Spinal cord (tissue), 10 donors: ENCODE measurements at places on chromosomes 3 and 15.

DNA sequence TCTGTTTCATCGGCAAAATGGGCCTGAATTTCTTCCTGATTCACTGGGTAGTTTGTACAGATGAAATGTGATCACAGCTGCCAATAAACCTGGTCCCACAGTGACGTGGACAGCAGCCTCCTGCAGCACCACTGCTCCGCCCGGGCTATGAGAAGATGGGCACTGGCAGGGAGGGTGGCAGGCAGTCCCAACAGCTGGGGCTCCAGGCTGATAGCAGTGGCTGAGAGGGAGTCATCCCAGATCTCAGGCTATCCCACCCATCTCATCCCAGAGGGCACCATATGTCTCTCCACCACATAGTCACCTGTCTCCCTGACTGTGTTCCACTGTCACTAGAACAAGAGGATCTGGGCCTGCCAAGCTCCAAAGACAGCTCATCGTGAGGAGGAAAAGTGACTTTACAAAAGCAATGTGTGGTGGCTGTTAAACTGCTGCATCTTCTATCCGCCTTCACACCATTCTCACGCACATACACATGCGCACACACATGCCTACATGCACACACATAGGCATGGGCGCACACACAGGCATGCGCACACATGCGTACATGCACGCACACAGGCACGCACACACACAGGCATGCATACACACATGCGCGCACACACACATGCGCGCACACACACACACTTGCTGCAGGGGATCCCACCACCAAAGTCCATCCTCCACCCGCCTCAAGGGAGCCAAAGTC, 46.2 kb downstream of the RGMA start:
- no peak for DNase-seq

DNA sequence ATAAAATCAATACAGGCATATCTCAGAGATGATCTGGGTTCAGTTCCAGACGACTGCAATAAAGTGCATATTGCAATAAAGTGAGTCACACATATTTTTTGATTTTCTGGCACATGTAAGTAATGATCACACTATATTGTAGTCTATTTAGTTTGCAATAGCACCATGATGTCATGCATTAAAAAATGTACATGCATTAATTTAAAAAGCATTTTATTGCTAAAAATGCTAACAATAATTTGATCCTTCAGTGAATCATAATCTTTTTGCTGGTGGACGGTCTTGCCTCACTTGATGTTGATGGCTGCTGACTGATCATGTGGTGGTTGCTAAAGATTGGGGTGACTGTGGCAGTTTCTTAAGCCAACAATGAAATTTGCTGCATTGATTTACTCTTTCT, 511.1 kb downstream of the OTOL1 start:
- no peak for DNase-seq

- DNase-seq: no peak
Observed at GRCh38 chr15:25890529-25890928, 27.4 kb upstream of the ATP10A start.

GRCh38 chr3:160027541-160028195, 39.0 kb downstream of the IL12A start:
- no peak for DNase-seq

- no peak for DNase-seq
Observed at GRCh38 chr3:174541708-174542315, 317.3 kb upstream of the NAALADL2 start.

DNA sequence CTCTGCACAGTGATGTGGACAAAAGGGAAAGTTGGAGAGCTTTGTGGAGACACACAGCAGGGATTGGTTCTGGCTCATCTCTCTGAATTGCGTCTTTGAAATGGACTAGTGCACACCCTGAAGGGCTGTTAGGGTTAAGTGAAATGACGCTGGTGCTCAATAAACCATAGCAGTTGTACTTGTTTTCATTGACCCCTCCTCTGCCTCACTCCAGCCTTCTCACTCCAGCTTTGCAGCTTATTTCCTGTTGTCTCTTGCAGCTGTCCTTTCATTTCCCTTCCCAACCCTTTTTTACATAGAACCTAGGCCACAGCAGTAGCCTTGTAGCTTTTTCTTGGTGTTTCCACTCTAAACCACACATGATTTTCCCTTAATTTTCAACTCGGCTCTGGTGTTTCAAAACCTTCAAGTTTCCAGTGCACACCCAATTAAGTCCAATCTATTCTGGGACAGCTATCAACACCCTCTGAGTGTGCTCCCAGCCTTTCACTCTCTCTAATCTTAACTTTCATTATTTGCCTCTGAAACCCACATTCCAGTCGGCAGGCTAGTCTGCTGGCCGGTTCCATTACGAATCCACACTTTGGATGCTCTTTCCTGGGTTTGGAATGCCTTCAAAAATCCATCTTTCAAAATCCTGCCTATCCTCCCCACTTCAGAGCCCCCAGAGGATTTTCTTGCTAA, 6.4 kb downstream of the C3orf52 start:
- DNase-seq: no peak

GRCh38 chr3:48685603-48686511, at the start of gene NCKIPSD:
Gene NCKIPSD (minus strand): TSS chr3:48685915. CDS start chr3:48685807, 108 bp downstream.
- no peak for DNase-seq

- DNase-seq: no peak
Observed at GRCh38 chr3:156491192-156491591, 63.7 kb downstream of the SSR3 start.

GRCh38 chr3:134306320-134306719, 55.7 kb upstream of the RYK start:
- no peak for DNase-seq

DNA sequence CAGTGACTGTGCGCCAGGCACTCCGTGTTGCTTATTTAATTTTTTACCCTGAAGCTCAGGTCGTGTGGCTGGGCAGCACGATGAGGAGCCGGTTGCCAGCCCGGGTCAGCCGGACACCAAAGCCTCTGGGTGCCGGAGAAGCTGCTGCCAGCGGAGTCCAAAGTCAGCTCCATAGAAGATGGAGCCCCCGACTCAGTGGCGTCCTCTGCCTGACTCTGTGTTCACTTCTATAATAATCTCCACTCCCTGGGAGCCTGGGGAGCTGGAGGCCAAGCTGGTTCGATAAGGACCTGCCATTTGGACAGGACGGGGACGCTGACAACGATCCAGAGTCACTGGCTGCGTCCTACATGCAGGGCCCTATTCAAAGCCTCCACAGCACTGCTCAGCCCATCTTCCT, 78.6 kb downstream of the VGLL4 start:
- DNase-seq: no peak

DNA sequence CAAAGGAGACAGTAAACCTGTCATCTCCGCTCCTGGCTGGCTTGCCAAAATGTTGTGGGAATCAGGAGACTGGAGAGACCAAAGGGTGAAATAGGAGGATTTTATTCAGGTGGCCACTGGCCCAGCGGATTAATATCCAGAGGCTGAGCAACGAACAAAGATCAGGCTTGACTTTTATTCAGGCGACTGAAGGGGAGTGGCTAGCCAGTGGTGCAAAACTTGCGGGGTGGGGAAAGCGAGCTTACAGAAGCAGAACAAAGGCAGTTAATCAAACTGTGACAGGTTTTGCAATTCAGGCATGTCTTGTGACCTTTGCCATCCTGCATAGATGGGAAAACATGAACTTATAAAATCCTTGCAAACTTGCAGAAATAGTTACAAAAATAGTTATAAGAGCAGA, 19.8 kb upstream of the ACAD9 start:
- no peak for DNase-seq

GRCh38 chr15:100338247-100338646, 3.5 kb downstream of the ADAMTS17 start:
- no peak for DNase-seq

- no peak for DNase-seq
Observed at GRCh38 chr15:98876451-98877369, 130.9 kb downstream of the PGPEP1L start.

GRCh38 chr15:38053776-38054175, 119.3 kb downstream of the TMCO5A start:
- DNase-seq: no peak

DNA sequence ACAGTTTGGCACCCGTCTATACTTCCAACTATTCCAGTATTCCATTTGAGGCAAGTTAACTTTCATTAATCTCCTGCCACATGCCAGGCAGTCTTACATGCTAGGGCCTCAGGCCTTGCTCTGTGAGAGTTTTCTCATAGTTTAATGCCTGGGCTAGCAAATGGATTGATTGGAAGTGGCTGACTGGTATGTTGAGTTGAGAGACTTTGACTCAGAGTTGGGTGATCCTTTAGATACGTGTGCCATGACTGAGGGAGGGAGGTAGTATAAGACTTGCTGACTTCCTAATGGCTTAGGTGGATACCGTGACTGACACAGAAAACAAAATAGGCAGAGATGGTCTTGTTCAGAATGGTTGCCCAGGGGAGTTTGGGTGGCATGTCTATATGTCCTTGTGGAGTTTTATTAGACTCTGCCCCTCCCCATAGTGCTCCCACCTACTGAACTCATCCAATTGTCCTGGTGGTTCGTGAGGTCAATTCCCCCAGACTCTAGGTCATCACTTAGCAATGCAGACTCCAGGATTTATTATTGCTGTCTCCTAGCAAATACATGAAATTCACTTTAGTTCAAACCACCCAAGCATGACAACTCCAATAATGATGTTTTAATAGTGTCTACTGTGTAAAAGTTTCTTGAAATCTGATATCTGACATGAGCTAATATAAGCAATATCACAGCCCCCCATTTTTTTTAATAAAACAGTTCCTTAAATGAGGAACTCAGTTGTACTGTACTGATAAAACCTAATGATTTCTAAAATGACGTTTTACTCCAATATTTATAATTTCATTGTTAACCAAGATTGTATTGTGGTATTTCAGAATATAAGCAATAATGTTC, 413.9 kb upstream of the MDFIC2 start:
- no peak for DNase-seq

DNA sequence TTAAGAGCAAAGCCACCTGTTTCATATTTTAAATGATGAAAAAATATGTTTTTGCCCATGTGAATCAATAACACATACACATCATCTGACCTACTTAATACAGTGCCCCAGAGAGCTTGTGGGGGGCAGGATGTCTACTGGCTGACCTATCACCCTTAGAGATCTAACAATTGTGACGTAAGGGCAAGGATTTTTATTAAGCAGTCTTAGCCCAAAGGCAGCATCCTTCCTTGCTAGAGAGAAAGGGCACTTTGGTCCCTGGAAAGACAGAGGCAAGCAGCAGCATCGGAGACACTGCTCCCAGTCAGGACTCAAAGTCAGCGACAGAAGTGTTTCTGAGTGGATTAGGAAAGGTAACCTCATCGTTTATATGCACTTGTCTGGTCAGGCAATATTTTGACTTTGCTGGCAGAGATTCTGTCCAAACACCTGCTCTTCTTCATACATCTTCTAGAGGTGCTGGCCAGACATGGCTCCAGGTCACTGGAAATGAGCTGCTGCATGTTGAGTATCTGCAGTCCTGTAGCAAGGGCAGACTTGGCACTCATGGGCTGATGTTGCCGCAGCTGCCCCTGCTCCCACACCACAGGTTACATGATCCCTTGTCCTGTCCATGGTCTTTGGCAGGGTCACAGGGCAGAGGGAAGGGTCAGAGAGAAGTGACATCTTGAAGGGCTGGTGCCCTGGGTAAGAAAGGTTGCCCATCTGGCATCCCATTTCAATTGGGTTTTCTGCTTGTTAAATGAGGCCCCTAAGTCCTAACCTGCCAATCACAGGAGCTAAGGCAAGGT, 1.8 kb downstream of the CXCR6 start:
- DNase-seq: no peak

- no peak for DNase-seq
Observed at GRCh38 chr15:91224755-91225380, 124.8 kb downstream of the SV2B start.

DNA sequence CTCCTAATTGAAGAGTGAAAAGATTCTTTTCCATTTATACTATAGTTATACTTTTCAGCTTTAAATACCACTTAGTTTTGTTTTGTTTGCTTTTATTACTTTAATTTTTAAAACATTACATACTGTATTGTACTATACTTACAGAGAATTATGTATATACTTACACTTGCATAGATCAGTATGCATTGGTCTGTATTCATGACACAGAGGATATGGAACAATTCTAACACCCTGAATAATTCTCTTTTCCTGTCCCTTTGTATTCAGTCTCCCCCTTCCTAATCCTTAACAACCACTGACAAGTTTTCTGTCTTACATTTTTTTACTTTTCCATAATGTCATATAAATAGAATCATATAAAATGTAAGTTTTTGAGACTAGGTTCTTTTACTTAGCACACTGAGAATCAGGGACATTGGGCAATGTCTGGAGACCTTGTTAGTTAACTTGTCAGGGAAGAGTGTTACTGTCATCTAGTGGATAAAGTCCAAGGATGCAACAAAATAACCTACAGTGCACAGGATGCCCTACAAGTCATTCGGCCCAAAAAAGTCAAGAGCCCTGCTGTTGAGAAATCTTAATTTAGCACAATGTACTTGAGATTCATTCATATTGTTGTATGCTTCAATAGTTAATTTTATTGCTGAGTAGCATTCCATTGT, 95.7 kb upstream of the MCTP2 start:
- no peak for DNase-seq

GRCh38 chr3:17149076-17149475, 264.3 kb downstream of the PLCL2 start:
- no peak for DNase-seq

GRCh38 chr3:172074586-172074985, 35.2 kb downstream of the FNDC3B start:
- DNase-seq: no peak

DNA sequence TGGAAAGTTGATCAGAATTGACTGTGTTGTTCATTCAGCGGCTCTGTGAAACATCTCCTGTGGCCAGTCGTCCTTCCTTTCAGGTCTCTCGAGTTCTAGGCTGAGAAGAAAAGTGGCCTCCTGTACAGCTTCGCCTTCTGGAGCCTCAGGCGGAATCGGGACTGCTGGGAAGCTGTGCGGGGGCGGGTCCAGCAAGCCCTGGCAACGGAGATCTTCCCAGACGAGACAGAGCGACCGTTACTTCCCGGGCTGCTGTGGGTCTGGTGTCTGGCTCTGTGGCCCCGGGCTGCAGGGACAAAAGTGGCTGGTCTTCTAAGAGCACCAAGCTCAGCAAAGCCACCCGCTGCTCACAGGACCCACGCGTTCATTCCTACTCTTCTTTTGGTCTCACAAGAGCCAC, 88.6 kb upstream of the CACNA2D3 start:
- DNase-seq: no peak

DNA sequence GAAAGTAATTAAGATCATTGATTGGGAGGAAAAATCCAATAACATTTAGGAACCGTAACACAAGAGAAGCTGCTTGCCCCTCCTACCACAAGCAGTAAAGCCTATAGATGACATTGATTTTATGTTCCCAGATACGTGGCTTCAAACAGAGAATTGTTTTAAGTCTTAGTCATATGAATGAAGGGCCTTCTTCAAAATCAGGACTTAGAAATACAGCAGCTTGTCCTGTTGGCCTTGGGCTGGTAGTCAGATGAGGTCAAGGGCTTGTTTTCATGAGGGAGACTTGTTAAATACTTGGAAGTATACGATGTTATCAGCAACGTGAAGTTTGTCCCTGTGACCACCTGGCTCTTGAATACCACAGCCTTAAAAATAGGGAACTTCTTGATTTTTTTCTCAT, 114.4 kb downstream of the VGLL4 start:
- no peak for DNase-seq
